Body of pancreas (tissue), 4 donors: ENCODE measurements at places on chromosomes 5 and 9. TPM values are rescaled to one million over a fixed set of nuclear protein-coding genes. Genes with fewer than 3 reads are reported as not detected.

DNA sequence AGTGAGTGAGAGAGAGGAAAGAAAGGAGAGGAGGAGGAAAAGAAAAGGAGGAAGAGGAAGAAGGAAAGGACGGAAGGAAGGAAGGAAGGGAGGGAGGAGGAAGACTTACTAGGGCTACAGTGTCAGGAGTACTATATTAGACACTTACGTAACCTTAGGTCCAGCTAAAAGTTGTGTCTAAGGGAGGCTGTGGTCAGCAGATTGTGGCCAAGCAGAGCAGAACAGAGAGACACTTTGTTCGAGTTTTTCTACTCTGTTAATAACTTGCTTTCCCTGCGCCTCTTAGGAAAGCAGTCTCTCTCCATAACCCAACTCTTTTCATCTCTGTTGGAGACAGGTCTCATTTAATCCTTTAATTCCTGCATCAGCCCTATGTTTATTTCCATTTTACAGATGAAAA is 138.9 kb downstream of the KCNN2 start:
- no peak overlapping the region for H3K27ac ChIP-seq
- no peaks in the 10 kb centered on the region for H3K4me1 ChIP-seq
- H3K36me3 ChIP-seq = no peaks in the 10 kb centered on the region

DNA sequence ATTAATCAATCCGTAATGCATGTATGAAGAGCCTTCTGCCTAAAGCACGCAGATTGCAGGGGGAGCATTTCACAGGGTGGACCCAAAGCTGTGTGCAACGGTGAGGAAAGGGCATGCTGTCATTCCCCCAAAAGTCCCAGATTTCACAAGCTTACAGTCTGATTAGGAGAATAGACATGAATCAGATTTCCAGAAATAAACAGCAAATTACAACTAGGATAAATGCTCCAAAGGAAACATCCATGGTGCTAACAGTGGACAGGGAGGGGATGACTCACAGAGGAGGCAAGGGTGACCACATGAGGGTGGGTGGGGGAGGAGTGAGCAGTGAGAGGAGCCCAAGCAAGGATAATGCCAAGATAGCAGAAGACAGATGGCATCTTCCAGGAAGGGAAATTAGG is 258.4 kb upstream of the TAS2R1 start:
- no peaks in the 10 kb centered on the region for H3K27me3 ChIP-seq
- H3K27ac ChIP-seq = no peak overlapping the region
- H3K4me3 ChIP-seq = no peak overlapping the region
- DNase-seq = no peak
- H3K36me3 ChIP-seq = no peaks in the 10 kb centered on the region

GRCh38 chr9:103552712-103553111 is 541.4 kb upstream of the SMC2 start:
- no peaks in the 10 kb centered on the region for H3K36me3 ChIP-seq
- no peaks in the 10 kb centered on the region for H3K4me1 ChIP-seq
- no peaks in the 10 kb centered on the region for H3K27me3 ChIP-seq
- no peak overlapping the region for H3K4me3 ChIP-seq
- no peak overlapping the region for H3K27ac ChIP-seq

DNA sequence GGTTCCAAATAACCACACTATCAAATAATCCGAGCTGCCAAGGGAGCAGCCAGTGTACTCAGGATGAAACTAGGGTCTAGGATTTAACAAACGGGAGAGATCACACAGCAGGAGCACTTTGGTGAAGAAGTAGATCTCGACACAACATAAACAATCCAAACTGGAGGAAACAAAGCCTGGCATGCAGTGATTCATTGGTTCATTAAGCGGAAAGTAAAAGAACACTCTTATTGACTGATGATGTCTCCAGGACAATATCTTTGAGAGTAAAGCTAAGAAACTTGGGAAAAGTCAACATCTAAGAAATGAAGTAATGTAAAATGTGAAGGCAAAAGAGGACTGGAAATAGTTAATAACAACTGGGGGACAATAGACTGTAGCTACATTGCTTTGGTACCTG is 1478.3 kb upstream of the CDH9 start:
- no peaks in the 10 kb centered on the region for H3K4me1 ChIP-seq
- no peaks in the 10 kb centered on the region for H3K36me3 ChIP-seq
- no peak overlapping the region for H3K27ac ChIP-seq
- no peak for DNase-seq
- H3K4me3 ChIP-seq = no peak overlapping the region

Gene NDST1
- 56.0 TPM for total RNA-seq

Gene CER1
- total RNA-seq = 2.0 TPM
